GM04503 (cell line): ENCODE measurements at places on chromosomes 1 and 21.

- DNase-seq = no peak
These were observed 47.4 kb downstream of the S100B start for GRCh38 chr21:46557469-46557868.

DNA sequence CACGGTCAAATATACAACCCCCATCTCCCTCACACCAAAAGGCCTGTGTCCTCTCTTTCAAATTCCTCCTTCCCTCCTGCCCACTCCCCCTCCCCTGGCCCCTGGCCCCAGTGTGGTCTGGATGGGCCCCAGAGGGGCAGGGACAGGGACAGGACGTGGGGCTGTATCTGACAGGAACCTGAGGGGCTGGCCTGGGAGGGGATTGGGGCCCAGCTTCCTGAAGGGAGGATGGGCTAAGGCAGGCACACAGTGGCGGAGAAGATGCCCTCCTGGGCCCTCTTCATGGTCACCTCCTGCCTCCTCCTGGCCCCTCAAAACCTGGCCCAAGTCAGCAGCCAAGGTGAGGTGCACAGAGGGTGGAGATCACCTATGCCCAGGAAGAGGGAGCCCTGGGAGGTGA is at the start of gene MPL:
TSS of gene MPL (plus strand) at position 231 of the 400 bp plus-strand sequence. CDS start at position 262, 31 bp downstream.
- no peak for DNase-seq

GRCh38 chr1:2953688-2954285 is 67.5 kb upstream of the ACTRT2 start:
- DNase-seq = no peak

- no peak for DNase-seq
These were observed 10.3 kb upstream of the S100A10 start for GRCh38 chr1:152003846-152004442.

GRCh38 chr1:197595304-197595904 is 179.9 kb downstream of the DENND1B start:
- DNase-seq = no peak

GRCh38 chr1:184840596-184840995 is 85.9 kb upstream of the EDEM3 start:
- DNase-seq = no peak

DNA sequence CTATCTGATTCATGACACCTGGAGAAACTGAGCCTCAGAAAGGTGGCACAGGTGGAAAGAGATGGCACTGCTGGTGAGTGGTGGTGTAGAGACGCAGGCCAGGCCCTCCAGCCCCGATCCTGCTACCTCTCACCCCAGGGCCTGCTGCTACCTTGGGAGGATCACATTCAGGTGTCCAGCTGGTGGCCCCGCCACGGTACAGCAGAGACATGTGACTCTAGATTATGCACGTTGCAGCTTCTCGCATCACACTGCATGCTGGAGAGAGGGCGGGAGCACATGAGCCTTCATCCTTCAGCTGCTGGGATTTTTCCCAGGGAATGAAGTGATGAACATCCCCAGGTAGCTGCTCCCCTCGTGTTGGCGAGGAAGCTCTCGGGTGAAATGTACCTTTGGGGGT is 32.9 kb downstream of the KAZN start:
- no peak for DNase-seq

GRCh38 chr21:39350094-39351005 is 1.5 kb upstream of the HMGN1 start:
- DNase-seq = no peak

- no peak for DNase-seq
These were observed 68.0 kb downstream of the TRIM11 start for GRCh38 chr1:228338521-228339051.

- peak; percentile 96 for DNase-seq
These were observed 28.4 kb downstream of the TRIM45 start for GRCh38 chr1:117093091-117093534.
